ENCODE measurements at places on chromosomes 7 and 10.

- no peak for DNase-seq
Observed at GRCh38 chr7:5679813-5680473, 101.5 kb downstream of the RNF216 start.

- no peak for DNase-seq
Observed at GRCh38 chr7:55515569-55516279, 56.6 kb downstream of the VOPP1 start.

- DNase-seq = no peak
Observed at GRCh38 chr10:124708246-124708779, 35.9 kb downstream of the FAM53B start.

DNA sequence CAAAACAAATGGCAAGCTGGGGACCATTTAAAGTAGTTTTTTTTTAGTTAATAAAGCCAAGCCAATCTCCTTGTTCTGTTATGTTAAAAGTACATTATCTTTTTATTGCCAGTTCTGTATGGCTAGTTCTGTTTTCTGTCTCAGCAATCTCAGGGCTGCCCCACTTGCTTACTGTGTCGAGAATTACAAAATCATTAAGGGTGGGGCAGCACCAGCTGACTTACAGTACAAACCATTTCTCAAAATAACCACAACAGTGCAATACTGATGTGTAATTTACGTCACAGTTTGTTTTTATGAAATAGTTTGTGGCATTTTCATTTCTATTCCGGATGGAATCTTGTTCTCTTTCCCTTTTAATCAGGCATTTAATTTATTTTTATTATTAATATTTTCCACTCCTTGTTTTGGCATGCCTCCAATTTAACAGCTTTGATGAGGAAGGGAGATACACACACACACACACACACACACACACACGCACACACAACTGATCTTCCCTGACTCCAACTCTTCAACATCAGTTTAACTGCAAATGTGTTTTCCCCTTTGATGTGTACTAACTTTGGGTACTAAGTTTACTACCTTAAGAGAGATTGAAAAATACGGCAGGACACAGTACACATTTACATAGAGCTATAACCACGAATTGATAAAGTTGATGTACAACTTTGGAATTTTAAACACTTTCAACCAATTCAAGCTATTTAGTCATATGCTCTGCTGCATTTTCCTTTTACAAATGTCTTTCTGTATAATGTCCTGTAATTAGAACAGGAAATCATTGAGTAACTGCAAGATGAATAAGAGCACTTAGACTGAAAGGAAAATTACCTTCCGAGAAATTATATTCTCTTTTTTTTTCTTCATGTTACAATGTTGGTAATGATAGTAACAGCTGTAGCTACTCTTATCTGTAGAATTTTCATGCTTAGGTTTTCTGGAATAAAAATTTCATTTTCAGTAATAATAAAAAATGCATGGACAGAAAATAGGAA is 91.5 kb downstream of the ARID5B start:
- peak; percentile 20 for DNase-seq

DNA sequence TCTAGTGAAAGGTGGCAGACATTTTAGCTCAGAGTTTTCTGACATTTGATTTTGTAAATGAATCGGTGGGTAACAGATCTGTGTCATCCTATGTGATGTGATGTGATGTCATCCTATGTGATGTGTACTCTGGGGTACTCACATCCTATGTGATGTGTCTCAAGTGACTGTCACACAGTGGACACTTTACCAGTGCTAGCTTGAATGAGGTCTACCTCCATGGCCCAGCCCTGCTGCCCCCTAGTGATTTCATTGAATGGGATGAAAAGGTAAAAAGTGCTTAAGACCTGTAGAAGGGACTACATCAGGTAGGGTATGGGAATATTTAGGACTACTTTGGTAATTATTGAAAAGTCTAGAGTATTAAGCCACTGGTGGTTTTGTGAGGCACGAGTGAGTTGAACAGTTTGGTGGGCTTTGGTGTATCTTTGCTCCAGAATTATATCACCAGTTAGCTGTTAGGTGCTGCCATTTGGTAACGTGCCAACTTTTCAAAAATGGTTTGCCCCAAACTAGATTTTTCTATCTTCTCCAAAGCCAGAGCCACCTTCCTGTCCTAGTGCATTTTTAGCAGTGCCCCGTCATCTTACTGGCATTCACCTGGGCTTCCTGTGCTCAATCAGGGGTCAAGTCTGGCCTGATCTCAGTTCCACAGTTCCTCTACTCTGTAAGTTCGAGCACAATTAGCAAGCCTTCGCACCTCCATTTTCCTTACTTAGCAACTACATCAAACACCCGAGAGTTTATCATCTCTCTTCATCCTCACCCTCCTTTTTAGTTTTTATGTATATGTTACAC is 9.7 kb downstream of the EIF4H start:
- DNase-seq = no peak

DNA sequence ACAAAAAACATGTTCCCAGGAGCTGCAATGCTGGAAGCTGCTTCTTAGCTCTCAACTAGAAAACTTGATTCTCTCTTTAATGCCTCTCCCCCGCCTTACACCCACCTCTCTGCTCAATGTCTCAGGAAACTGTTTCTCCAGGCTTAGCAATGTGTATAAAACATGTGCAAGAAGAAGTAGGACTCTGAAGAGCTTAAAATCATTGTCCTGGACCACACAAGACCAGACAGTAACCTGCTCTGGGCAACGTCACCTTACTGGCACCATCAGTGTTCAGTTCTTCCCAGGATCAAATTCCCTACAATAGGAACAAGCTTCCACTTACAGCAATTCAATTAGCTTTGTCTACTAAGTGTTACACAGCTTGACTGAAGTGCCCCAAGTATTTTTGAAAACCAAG is 104.9 kb downstream of the RAPGEF5 start:
- DNase-seq = no peak

GRCh38 chr7:110688908-110689307 is 402.0 kb upstream of the LRRN3 start:
- DNase-seq = no peak

DNA sequence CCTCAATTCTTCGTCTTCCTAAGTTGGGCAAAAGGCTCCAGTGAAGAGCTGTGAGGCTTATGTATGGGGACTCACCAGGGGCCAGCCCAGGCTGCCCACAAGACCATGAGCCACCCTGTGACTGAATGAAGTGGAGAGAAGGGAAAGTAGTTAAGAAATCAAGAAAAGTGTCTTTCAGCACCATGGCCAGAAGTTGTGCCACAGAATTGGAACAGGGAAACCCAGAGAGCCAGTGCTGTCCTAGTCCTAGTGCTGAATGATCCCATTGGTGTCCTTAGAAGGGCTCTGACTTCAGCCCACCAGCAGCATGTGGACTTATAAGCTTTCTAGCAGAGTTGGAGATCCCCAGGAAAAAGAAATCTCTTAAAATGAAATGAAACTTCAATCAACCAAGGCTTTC is 37.0 kb upstream of the CCSER2 start:
- no peak for DNase-seq

DNA sequence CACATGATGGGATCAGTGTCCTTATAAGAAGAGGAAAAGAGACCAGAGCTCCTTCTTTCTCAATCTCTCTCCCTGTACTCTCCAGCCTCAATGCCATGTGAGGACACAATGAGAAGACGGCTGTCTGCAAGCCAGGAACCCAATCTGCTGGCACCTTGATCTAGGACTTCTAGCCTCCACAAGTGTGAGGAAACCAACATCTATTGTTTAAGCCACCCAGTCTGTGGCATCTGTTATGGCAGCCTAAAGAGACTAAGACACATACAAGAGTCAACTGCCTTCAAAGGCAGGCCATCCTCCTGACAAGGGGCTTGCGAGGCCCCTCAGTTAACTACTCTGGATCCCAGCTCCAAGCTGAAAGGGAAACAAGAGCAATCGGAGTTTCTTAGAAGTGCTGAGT is 218.2 kb upstream of the FRMD4A start:
- no peak for DNase-seq

DNA sequence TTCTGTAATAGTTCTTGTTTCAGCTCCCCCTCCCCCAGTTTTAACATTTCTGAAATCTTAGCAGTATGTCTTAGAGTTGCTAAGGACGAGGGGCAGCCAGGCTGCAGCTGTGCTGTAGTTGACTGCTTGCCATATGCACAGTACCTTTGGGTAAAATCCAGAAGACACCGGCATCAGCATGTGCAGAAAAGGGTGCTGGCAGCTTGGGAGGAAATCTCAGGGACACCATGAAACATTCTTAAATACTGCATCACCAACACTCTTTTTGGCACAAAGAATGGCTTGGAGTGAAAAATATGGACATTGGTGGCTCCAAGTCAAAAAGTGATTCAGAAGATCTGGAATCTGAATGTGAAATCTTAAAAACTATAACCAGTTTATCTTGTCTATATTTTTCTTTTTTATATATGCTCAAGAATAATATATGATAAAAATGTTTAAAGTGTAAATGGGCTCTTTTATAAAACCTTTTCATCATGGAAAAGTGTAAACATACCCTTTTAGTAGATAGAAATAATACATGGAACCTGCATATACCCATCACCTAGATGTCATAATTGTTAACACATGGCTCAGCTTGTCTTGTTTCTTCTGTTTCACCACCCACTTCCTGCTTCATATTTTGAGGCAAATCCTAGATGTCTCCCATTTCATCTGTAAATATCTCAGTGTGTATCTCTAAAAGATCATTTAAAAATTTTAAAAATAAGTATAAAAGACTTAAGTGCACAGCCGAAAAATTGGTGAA is 34.4 kb upstream of the ARMS2 start:
- no peak for DNase-seq

DNA sequence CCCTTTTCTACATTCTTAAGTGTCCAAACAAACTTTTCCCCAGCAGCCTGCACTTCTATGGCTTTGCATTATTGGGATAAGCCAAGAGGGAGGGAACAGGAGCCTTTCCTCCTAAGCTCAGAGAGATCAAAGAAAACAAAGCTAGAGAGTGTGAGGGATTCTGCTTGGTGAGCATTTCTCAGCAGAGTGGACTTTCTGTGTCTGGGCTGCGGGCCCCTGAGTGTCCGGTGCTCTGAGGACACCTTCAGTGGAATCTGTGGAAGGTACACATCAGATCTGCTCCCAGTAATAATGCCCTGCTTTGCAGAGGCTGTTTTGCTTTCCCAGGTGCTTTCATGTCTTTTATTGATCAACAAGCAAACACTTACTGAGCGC is 50.2 kb downstream of the KCNMA1 start:
- DNase-seq = no peak

GRCh38 chr10:57294698-57295097 is 933.6 kb upstream of the ZWINT start:
- DNase-seq = no peak

DNA sequence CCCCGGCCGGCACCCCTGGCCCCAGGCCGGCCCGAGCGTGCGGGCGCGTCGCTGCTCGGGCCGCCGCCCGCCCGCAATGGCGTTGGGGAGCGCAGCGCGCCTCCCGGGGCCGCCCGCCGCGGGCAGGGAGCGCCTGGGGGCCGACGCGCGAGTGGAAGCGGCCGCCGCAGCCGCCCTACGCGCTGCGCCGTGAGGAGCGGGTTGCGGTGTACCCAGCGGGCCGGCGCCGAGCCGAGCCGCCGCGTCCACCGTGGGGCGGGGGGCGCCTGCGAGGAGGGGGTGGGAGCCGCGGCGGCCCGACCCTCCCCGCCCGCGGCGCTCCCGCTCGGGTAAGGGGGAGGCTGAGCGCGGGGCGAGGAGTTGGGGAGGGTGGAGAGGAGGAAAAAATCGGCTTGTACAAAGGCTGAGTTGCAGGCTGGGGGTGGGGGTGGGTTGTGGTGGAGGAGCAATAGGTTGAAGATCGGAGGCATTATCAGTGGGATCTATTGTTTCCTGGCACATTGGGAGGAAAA is 473 bp downstream of the PPP1R9A start:
- no peak for DNase-seq

GRCh38 chr7:28784171-28784902 is 173.8 kb downstream of the TRIL start:
- DNase-seq = no peak

GRCh38 chr10:60818134-60818770 is 40.0 kb downstream of the CDK1 start:
- no peak for DNase-seq

- DNase-seq = no peak
Observed at GRCh38 chr10:86411281-86411841, 44.8 kb upstream of the GRID1 start.

- no peak for DNase-seq
Observed at GRCh38 chr10:43252166-43252782, 14.6 kb downstream of the RASGEF1A start.

GRCh38 chr7:40757109-40757508 is 622.3 kb downstream of the SUGCT start:
- DNase-seq = no peak

DNA sequence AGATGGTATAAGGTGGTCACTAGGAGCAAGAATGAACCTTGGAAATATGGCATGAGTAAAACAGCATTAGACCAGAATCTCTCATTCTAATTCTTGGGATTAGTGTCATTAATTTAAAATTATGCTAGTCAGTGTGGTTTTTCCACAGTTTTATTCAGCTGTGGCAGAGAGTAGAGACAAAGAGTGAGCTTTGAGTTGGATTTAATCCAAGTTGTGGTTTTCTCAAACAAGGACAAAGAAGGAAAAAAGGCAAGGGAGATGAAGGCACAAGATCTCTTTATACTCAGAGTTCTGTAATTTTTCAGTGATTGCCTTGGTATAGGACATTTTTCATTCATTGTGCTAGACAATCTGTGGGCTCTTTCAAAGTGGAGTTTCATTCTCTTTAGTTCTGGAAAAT is 28.2 kb upstream of the AKAP9 start:
- no peak for DNase-seq

DNA sequence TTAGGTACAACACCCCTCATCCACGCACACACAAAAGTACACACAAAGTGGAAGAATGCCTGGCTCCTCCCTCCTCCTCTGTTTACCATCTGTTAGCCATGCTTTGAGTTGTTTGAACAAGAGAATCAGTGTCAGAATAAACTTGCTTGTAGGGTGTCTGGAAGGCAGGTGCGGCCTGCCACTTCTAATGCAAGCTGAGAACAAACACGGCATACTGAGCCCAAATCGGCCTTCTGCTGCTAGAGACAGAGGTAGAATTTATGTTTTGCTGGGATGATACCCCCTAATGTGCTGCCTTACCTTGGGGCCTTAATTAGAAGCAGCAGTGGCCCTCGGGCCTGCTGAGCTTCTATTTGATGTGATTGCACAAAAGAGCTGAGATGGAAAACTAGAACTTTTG is 24.9 kb upstream of the FAM180A start:
- no peak for DNase-seq

DNA sequence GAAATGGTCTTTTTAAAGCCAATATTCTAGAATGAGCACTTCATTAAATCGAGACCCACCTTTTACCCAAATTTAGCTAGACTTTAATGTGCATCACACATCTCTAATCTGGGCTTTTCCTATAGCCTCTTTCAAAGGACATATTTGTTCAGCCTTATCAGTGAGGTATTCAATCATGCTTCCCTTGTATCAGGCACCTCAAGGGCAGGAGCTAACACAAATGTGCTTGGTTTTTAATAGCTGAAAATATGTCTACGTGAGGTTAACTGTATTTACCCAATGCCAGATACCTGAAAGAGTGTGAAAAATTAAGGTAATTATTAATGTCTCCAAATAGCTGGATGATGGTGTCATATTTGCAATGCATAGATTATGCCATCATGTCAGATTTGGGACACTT is 203.9 kb downstream of the SNX10 start:
- no peak for DNase-seq
